Tibial artery (tissue), 4 donors: ENCODE measurements at places on chromosomes 16 and 17.

DNA sequence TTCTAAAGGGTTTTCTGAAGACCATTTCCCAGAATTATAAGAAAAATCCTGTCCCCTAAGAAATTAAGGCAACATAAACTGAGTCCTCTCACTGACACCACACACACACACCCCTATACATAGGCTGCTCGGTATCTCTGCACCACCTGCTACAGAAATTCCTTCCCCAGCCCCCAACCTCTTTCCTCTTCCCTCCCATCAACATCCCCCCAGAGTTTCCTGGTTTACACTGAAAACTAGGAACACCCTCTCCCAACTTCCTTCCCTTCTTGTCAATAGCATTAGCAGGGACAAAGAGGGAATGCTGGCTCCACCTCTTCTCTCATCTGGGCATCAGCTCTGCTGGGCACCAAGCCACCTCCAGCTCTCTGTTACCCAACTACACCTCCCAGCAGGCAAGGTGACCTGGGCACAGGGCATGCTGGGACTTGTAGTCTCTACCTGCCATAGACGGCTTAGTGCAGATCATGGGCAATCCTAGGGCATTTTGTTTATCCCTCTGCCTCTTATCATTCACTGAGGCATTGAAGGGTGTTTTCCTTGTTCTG, 15.7 kb downstream of the CAVIN1 start:
- peak; percentile 94 for DNase-seq

GRCh38 chr17:40511667-40512220, 10.3 kb upstream of the TNS4 start:
- peak; percentile 42 for DNase-seq

- no peak for DNase-seq
Measured at GRCh38 chr17:5897275-5897911, 172.8 kb upstream of the WSCD1 start.

DNA sequence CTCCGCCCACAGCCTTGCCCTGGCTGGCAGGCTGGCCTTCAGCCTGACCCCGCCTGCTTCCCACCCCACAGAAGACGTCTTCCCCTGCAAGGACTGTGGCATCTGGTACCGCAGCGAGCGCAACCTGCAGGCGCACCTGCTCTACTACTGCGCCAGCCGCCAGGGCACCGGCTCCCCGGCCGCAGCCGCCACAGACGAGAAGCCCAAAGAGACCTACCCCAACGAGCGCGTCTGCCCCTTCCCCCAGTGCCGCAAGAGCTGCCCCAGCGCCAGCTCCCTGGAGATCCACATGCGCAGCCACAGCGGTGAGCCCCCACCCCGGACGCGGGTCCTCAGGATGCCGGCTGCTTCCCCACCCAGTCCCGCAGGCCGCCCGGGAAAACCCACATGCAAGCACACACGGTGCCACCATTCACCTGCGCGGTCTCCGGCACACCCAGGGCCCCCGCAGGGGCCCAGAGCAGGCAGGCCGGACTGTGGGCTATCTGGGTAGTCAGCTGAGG, 38.2 kb upstream of the ZC3H18 start:
- no peak for DNase-seq

DNA sequence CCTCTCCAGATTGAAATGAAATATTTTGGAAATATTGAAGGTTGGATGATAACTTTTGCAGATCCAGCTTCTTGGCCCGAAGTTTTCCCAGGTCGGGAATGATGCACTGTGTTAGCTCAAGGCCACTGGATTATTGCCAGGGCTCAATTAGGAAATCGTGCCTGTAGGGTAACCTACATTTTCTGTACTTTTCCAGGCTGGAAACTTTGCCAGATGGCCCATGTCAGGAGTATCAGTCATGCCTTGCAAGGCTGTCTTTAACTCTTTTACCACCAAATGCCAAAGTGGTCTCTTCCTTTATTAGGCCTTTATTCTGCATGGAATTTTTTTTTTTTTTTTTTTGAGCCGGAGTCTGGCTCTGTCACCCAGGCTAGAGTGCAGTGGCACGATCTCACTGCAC, 8.9 kb upstream of the SEC14L1 start:
- no peak for DNase-seq

DNA sequence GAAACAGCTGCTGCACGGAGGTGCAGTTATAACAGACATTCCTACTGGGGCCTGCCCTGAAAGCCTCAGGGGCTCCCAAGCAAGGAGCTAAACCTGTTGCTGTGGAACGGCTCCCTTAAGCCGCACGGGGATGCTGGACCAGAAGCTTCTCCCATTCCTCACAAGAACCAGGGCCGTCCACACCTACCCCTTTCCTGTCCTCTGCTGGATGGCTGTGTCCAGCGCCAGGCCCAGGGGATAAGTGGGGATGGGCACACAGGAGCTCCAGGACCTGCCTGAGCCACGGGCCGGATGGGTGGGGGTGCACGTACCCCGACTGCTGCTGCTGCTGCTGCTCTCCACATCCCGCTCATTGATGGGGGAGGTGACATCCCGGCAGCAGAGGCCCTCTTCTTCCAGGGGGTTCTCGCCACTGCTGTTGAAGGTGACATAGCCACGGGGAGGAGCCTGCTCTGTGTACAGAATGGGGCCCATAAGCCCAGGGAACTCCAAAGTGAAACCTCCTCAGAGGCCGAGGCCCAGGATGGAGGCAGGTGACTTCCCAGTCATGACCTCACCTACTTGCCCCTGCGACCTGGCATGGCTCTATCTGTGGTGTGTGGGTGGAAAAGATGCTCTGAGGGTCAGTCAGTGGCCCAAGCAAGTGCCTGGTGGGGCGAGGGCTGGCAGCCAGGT, 8.6 kb downstream of the NUDT16L1 start:
- DNase-seq = no peak

DNA sequence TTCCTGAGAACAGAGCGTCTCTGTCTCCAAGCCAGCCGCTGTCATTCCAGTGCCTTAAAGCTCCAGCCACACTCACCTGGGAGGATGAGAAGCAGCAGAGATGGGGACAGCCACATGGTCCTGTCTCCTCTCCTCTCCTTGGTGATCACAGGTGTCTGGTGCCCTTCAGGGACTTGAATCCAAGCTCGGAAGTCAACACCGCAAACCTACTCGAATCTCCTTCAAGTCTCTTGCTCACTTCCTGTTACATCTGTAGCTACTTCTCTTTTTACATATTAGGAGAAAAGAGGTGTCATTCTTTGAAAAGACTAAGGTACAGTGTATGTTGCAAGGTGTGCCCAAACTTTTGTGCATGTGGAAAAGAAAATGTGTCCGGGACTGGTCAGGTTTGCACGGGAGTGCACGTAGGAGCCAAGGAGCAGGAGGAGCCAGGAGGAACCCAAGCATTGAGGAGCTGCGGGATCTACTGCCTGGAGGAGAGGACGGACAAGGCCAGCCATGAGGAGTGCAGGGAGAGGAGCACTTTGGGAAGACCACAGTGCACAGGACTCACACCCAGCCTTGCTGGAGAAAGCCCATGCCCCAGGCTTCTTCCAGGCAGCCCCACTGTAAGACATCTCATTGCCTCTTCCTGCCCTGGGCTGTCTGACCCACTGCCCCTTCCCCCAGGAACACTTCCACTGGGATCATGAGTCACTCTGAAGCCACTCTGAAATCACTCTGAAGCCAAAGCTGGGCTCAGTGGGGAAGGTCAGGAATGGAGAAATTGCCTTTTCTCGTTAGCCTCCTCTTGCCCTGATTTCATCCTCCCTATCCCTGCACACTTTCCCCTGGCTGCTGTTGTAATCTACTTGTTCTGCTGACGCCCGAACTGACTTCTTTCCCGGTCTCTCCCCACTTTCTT, at the start of gene CD300LD:
Gene CD300LD (minus strand): TSS at position 197 of the 904 bp plus-strand sequence. CDS start 81 bp downstream, at position 116.
- DNase-seq = no peak

- DNase-seq = no peak
Measured at GRCh38 chr17:72759301-72759700, 333.2 kb downstream of the SLC39A11 start.

DNA sequence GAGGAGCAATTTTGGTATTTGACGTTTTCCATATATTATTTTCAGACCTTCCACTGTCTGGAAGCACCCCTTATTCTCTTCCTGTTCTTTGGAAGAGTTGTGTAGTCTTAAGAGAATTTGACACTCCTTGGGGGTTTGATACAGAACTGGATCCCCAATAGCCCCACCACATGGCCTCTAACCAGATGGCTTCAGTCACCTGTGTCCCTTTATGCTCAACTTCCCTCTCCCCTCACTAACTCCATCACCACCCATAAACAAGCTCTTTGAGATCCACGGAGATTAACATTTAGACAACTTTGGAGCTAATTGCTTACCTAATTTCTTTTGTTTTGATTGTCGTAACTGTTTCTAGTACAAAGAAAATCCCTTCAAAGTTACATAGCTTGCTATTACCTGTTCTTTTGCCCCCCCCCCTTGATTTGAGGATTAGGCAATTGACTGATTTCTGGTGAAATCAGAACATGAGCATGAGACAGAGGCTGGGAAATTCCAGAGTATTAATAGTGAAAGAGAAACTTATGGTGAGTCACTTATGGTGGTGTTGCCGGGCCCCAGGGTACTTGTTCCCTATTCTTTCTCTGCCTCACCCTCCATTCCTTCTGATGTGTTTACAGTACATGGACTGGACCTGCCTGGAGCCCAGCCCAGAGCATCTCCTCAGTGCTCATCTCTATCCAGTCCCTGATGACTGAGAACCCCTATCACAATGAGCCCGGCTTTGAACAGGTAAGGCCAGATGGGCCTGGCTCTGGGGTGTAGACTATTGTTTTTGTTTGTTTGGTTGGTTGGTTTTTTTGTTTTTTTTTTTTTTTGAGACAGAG, 7.5 kb downstream of the UBE2Z start:
- peak; percentile 25 for DNase-seq

DNA sequence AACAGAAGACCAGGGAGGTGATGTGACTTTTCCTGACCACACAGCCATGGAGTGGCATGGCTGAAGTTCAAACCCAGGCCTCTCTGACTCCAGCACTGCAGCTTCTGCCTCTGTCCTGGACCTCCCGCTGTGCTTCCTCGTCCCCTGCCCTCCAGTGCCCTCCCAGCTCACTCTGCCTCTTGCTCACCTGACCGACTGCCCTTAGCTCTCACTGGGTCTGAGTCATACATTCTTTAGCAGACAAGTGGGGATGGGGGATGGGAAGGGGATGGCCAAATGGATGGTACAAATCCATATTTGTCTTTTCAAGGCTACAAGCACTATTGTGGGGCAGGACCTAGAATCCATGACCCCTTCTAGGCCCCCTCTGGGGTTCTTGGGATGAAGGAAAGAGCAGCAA, 33.0 kb downstream of the PITPNM3 start:
- DNase-seq = peak; percentile 25

GRCh38 chr16:29676989-29677785, 1.8 kb upstream of the QPRT start:
- no peak for DNase-seq

GRCh38 chr17:67200727-67201301, 44.2 kb downstream of the HELZ start:
- no peak for DNase-seq

DNA sequence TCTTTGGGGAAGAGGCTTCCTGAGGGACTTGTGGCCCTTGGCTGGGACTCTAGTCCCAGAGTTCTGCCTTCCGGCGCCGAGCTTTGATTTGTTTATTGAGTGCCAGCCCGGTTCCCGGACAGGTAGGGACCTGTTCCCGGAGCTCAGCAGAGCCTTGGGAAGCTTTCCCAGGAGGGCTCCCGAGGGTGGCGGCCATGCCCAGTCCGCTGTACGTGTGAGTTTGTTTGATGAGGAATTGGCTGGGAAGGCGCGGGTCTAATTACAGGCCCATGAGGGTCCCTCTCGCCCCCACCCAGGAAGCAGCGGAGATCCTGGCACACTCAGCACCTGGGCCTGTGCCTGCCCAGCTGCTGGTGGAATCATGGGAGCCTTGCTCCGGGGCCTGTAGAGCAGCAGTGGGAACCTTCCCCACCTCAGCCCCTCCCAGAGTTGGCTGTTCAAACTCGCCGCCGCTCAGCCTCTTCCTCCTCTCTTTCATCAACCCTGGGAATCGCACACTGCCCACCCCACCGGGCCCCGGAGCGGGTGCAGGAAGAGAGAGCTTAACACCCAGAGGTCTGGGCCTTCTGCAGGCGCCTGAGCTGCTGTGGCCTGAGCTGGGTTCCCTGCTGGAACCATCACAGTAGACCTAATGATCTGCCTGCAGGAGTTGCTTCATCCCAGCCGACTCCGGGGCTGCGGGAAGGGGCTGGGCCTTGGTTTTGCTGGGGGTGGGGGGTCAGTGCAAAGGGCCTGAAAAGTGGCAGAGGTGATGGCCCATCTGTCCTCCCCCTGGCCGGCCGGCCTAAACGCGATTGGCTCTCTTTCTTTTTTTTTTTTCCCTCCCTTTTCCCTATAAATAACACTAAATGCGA, 313.7 kb downstream of the SEC14L1 start:
- no peak for DNase-seq

DNA sequence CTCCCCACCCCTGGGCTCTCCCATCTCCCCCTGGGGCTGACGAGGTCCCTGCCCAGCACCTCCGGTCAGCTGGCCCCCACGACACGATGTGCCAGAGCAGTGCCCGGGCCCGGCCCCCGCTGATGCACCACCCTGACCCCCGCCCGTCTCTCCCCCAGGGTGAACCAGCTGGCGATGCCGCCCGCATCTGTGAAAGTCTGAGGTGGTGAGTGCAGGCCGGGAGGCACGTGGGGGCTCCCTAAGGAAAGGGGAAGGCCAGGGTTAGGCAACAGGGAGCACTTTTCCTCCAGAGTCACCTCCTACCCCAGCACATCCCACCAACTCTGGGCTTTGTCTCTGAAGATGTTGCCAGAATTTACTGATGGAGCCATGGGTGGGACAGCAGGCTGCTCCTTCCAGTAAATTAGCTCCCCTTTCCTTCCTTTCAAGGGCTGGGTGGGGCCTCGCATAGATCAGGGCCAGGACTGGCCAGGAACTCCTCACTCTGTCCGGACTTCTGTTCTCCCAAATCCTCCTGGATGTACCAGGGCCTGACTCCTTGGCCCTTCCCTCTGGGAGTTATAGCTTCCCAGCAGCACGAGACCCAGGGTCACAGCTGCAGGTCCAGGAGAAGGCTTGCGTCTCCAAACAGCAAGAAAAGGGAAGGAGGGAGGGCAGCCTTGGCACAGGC, 18.3 kb downstream of the MYBBP1A start:
- DNase-seq = no peak

DNA sequence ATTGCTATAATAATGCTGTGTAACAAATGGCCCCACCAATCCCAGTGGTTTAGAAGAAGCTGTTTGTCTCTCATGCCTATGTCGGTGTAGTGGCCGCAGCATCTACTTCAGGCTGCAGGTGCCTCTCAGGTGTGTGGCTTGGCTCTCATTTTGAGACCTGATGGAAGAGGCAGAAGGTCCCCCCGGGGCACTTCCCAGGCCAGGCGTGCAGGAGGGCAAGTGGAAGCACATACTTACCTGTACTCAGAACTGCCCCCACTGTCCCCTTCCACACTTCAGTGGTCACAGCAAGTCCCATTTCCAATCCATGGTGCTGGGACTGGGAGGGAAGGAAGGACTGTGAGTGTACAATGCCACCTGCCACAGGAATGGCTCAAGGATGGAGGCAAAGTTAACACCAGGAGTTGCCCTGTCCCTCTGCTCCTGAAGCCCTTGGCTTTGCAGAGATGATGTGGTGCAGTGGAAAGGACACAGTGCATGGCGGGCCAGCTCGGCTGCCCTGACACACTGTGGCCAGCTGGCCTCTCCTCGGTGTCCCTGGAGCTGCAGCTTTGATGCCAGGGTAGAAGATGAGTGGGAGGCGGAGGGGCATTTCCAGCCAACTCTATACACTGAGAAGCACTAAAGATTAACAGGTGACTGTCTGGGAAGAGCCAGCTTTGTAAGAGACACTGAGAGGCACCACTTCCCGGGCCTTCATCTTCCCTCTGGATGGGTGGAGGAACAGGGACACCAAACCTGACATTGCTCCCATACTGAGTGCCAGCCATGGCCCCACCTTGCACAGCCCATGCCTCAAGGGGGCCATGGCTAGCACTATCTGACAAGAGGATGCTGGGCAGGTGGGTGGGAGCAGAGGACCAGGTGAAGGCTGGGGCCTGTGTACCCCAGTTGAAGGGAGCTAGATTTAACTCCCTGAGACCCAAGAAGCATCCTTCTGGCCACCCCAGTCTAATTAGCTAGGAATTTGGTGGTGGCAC, 105.9 kb downstream of the METRNL start:
- peak; percentile 51 for DNase-seq
